ENCODE measurements at places on chromosomes 3 and 15.

- DNase-seq: no peak
These were observed 1166.1 kb upstream of the GBE1 start for GRCh38 chr3:82927309-82928253.

DNA sequence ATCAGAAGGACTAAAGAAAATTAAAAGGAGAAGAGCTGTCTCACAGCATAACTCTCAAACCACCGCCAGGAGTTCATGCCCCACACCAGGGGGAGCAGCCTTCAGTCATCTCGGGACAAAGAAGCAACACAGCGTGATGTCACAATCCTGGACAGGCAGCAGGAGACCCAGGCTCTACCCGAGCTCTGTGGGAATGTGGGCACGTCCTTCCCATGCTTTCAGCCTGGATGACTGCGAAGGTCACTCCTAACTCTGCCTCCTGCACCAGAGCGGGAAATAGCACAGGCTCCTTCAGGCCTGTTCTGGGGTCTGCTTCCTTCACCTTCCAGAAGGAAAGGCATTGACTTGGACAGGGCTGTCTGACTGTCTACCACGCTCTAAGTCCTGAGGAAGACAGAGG lies 31.3 kb downstream of the NOX5 start:
- no peak for DNase-seq

- DNase-seq: peak; percentile 17
These were observed 747 bp downstream of the SORD start for GRCh38 chr15:45023659-45024225.

GRCh38 chr15:40255033-40255432 lies 16.2 kb downstream of the PAK6 start:
- DNase-seq: no peak

DNA sequence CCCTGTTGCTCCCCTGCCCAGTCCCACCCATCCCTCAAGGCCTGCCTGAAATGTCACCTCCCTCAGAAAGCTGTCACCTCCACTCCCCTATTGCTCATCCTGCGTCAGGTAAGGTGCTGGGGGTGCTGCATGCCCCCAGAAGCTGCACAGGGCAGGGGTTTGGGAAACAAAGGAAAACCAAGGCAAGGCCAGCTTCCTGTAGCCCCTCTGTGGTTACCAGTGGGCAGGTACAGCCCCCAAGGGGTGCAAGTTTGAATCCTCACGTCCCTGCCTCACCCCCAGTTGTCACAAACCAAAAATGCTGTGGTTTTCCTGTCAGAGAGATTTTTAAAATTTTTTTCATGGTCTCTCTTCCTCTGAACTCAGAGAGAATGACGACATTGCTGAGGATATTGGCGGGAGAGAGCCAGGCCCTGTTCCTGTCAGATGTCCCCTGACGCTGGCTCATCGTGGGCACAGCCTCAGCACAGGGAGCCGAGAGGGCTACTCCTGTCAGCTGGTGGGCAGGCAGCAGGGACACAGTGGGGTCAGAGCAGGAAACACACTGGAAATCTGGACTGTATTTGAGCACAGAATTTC lies 27.0 kb downstream of the PSTPIP1 start:
- DNase-seq: no peak

DNA sequence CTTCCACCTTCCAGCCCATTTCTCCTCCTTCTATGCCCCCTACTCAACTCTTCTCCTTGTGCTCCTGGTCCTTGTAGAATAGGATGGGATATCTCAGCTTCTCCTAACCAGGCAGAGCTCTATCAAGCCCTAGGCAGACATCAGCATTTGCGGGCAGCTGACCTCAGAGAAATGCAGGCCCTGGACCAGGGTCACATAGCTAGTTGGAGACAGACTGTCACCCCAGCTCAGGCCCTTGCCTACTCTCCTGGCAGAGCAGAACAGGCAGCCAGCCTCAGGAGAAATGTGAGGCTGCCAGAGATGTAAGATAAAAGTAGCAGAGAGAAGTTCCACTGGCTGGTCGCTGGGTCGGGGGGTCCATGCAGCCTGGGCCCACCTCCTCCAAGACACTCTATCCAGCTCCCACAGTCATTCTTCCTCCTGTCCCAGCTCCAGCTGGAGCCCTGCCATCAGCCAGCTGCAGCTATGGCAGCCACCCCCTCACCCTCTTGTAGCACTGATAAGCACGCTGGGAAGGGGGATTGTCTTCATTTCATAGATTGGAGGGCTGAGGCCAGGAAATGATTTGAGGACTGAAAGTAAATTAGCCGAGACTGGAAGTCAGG lies 4.0 kb downstream of the CYP8B1 start:
- DNase-seq: no peak

DNA sequence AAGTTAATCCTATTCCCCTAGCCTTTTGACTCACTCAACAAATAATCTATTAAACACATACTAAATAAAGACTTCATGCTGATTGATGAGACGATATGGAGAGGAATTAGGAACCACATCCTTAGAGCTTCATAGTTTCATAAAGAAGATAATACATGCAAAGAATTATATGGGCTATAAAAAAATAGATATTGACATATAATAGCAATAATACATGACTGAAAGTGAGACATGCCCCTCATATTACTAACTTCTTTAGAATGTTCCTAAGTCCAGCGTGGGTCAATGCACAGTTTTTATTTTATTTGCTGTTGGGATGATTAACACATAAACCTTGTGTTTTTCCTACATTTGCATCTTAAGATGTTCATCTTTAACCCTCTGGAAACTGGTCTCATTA lies 32.2 kb downstream of the SUCNR1 start:
- no peak for DNase-seq

- DNase-seq: no peak
These were observed 393.1 kb upstream of the CDIN1 start for GRCh38 chr15:36186376-36186775.

GRCh38 chr15:74377831-74378766 lies 10.7 kb upstream of the CYP11A1 start:
- no peak for DNase-seq

DNA sequence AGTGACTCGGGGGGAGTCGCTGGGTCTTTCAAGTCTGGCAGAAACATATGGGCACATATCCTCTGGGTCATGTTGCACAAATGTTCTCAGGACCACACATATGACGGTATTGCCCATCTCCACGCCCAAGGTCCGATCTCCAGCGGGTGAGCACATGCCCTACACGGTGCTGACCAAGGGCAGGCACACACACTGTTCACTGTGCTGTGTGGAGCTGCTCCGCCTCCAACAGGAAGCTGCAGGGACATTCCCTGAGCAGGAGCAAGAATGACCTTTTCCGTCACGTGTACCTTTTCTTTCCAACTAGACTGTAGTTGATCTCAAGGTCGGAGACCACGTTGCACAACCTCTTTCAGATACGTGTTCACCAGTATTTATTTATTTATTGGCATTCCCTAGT lies 41.7 kb upstream of the B3GNT5 start:
- no peak for DNase-seq

- DNase-seq: no peak
These were observed 749.2 kb downstream of the NAALADL2 start for GRCh38 chr3:175608356-175608755.

DNA sequence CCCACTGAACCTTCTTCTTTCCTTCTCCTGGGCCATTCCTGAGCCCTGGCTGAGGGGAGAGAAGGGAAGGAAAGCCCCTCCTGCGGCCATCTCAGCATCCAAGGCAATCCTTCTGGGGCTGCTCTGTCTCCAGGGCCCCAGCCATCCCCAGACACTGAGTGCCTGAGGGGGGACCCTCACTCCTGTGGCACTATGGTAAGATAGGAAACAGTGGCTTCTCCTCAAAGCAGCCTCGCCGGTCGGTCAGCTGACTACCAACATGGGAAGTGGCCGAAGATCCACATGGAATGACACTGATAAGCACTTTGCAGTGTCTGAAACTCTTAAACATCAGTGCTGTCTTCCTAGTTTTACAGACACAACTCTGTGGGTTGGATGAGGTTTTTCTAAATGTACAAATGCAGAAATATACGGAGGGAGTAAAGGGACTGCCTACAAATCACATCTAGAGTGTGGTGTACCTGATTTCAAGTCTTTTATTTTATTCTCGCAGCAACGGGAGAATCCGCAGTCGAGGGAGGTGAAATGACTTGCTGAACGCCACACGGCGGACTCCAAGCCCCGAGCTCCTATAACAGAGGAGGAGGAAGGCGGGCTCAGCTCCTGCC lies 973 bp upstream of the ITPKA start:
- no peak for DNase-seq

DNA sequence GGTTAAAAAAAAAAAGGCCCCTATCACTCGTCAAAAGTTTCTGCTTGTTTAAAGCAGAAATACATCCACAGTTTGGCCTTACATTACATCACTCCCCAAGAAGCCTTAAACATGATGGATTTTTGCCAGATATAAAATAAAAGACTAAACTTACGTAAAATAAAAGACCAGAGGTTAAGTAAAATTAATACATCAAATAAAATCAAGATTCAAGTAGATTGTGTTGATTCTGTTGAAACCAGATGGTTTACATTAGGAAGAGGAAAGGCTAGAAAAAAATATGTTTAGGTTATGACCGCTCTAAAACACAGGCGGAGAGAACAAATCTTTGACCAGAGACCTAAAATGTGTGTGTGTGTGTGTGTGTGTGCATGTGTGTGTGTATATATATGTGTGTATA lies 104.1 kb downstream of the DUT start:
- no peak for DNase-seq

- no peak for DNase-seq
These were observed 60.4 kb upstream of the RNF7 start for GRCh38 chr3:141677701-141678100.

DNA sequence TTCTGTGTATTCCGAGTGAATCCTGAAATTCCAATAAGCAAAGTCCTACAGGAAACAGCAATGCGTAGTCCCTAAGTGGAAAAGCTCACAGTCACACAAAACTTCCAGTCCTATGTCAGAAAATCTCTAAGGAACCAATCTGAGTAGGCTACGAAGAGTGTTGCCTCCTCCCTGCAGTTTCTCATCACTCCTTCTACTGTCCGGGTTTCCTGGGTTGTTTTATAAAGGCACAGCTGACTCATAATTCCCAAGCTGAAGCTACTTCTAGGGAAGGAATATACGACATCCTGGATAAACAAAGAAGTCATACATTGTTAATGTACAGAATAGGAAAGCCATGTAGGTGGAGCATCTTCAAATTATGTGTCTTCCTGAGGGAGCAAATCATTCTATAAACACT lies 65.7 kb upstream of the RGMA start:
- no peak for DNase-seq

GRCh38 chr3:146550743-146551510 lies 6.5 kb upstream of the PLSCR1 start:
- no peak for DNase-seq

- DNase-seq: no peak
These were observed 286.0 kb upstream of the SUCLG2 start for GRCh38 chr3:67940210-67940952.
